ENCODE measurements at places on chromosomes 1 and 21.
A peak's percentile ranks its signal among the peaks of the same experiment; 100 is the strongest.

DNA sequence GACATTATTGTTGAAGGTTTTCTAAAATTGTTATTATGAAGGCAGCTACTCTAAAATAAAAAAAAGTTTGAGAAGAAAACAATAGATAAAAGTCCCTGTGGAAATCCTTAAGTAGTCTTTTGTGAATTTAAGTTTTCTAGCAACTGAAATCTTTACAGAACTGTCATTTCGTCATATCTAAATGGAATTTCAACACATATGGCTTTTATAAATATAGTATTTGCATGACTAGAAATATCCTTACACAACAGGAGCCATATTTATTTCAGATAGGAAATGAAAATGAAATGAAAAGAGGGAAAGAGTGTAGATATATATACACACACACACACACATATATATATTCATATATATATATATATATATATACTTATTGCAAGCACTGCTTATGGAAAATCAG is 204.7 kb upstream of the RGS18 start:
- no peak for DNase-seq

DNA sequence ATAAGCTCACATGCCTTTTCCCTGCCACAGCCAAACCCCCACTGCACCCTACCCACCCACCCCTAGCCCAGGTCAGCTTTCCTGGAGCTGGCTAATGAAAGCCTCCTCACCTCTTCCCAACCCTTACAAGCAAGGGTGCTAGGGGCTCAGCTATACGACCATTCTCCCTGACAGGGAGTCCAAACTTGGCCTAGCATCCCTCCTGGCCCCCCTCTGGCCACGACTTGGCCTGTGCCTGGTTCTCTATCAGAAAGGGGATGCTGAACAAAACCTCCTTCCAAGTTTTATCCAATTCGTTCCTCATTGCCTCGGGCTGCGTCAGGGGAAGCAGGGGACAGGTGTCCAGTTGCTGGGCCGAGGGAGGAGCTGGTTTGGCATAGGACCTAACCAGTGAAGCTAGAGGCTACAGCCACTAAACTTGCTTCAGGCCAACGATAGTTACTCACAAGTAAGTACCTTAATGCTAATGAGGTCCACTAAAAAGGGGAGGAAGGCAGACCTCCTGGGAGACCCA is 8.6 kb downstream of the TMEM81 start:
- no peak for DNase-seq

- DNase-seq: no peak
These were observed 117.2 kb downstream of the DYRK1A start for GRCh38 chr21:37483776-37484175.

DNA sequence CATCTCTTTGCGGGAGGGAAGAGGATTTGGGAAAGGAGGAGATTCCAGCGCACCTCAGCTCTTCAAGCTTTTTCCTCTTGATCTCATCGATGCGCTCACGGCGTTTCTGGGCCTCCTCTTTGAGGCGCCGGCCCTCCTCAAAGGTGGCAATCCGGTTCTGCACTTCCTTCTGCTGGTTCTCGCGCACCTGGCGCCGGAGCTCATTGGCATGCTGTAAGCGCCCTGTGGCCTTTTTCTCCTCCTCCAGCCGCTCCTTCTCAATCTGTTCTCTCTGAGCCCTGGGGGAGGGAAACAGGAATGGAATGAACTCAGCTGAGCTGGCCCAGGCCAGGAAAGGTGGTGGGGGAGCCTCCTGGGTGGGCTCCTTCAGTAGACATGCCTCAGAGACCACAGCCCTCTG is 10.4 kb upstream of the VSIG8 start:
- no peak for DNase-seq

DNA sequence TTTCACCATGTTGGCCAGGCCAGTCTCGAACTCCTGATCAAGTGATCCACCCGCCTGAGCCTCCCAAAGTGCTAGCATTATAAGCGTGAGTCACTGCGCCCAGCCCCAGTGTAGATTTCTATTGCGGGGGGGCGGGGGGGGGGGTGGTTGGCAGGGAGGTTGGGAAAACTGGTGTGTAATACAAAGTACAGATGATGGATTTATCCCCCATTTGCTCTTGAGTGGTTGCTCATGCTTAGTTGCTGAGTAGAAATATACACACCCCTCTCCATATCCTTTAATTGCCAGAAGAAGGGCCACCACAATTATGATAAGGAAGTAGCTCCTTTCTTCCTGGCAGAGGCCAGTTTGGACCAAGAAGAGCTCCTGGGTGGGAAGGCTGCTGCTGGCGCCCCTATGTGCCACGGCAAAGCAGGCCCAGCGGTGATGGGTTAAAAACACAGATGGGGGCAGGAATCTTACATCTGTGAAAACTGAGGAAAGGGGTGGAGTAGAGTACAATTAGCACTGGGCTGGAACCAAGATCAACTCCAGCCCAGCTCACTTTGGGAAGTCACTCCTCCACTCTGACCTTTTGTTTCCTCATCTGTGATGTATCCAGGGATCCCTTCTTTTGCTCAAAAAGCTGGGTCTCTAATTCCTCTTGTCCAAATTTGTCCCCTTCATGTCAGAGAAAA is 55.2 kb downstream of the MRPL37 start:
- no peak for DNase-seq

DNA sequence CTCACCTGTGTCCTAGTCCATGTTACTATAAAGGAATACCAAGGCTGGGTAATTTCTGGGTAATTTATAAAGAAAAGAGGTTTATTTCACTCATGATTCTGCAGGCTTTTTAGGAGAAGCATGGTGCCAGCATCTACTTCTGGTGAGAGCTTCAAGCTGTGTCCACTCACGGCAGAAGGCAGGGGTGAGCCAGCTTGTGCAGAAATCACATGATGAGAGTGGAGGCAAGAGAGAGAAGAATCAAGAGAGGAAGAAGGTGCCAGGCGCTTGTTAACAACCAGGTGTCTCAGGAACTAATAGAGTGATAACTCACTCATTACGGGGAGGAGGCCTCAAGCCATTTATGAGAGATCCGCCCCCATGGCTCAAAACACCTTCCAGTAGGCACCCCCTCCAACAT is 67.5 kb upstream of the CD34 start:
- DNase-seq: no peak

DNA sequence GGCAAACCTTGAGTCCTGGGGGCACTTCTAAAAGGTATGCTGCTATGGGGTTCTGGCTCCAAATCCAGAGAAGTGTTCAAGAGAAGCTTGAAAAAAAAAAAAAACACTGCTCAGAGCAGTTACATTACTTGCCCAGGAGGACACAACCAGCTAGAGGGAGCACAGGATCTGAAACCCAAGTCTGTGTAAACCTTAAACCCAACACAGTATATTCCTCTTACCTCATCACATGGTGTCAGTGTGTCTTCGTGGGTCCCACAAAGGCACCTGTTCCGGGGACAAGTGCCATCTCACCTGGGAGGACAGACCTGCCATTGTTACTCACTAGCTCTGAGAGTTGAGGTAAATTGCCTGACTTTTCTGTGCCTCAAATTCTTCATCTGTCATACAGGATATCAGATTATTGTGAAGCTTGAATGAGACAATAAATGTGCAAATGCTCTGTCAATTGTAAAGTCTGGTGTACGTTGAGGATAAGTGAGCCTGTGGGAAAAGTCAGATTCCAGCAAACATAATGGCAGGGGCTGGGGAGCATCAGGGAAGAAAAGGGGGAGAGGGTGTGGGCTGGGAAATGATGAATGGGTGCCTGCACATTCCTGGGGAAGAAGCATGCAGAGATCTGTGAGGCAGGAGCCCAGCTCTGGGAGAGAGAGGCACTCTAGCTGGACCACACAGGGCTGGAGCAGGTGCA is 170.4 kb upstream of the ZC3H12A start:
- DNase-seq: no peak

GRCh38 chr1:191579019-191579418 is 579.2 kb upstream of the RGS18 start:
- no peak for DNase-seq

DNA sequence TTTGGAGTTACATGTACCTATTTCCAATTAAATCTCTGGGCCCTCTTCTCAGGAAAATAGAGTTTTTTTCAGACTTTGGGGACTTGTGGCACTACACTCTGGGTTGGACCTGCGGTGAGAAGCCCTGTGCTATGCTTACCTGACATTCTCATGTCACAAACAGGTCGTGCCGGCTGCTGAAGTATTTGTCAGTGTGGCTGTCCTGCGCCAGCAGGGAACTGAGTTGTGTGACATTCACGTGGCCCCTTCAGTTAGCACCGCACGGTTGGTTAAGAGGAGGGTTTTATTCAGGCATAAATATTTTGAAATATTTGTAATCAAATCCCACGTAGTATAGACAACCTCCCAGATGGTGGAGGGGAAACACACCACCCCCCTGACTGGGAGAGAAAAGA is 6.3 kb upstream of the COL6A2 start:
- no peak for DNase-seq

DNA sequence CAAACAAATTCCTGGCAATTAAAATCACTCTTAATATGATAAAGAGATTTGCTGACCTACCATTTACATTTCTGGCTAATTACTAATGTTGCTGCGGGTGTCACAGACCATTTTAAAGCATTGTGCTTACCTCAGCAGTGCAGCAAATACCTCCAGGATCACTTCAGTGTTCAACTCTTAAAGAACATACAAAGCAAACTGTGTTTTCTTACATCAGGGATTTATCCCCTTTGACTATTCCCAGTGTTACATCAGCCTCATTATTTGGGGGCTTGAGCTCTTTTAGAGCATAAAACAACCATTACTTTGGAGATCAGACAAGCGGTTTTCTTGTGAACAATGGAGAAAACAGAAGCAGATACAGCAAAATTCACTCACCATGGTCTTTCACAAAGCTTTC is 185.4 kb downstream of the LYPLAL1 start:
- DNase-seq: no peak

- no peak for DNase-seq
These were observed 209.5 kb downstream of the ZP4 start for GRCh38 chr1:237681210-237681609.

DNA sequence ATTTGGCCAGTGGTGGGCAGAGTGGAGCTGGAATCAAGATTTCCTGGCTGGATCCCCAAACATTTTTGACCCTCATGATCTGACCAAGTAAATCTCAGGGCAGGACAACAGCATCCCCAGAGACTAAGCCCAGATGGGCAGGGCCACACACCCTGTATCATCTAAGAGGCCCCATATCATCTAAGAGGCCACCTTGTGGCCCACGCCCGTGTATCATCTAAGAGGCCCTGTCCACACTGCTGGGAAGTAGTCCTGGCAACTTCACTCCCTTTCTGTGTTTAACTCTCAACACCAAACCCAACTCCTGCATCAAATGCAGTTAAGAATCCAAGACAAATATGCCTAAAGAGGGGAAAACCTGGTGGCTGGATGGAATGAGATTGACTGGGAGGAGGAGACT is 81.6 kb upstream of the SSX2IP start:
- DNase-seq: no peak

DNA sequence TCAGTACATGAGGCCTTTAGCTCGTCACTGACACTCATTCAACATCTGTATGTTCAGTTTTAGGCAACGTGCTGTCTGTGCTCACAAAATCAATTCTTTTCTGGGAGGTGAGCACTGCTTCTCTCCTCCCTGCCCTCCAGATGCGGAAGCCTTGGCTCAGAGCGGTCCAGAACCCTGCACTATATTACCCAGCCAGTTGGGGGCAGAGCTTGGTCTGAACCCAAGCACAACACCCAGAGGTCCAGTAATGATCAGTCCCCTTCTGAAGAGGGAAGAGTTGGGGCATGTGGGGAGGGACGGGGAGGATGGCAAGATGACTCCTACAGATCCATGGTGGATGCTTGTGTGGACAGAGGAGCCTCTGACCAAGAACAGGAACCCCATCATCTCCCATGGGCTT is 5.6 kb upstream of the DSCAM start:
- DNase-seq: no peak

DNA sequence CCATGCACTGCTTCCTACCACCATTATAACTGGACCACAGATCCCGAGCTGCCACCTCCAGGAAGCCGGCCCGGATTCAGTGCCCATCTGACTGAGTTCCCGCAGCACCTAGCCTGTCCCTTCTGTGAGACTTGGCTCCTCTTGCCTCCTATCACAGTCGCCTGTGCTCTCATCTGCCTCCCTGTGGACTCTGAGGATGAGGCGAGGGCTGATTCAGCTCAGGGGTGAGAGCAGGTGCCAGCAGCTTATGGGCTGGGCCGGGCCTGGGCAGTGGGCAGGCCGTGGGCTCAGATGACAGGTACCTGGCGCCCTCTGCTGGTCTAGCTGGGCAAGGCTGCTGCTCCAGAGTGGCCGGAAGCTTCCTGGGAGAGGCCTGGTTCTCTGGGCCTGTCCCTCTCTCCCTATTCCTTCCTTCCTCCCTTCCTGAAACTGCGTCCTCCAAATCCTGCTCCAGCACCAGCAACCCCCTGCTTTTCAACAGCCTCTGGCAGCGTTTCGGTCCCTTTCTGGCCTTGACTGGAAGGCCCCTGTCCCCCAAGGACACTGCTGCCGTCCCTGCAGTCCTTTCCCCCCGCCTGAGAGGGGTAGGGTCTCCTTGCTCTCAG is 17.3 kb upstream of the PCSK9 start:
- DNase-seq: peak; percentile 38

DNA sequence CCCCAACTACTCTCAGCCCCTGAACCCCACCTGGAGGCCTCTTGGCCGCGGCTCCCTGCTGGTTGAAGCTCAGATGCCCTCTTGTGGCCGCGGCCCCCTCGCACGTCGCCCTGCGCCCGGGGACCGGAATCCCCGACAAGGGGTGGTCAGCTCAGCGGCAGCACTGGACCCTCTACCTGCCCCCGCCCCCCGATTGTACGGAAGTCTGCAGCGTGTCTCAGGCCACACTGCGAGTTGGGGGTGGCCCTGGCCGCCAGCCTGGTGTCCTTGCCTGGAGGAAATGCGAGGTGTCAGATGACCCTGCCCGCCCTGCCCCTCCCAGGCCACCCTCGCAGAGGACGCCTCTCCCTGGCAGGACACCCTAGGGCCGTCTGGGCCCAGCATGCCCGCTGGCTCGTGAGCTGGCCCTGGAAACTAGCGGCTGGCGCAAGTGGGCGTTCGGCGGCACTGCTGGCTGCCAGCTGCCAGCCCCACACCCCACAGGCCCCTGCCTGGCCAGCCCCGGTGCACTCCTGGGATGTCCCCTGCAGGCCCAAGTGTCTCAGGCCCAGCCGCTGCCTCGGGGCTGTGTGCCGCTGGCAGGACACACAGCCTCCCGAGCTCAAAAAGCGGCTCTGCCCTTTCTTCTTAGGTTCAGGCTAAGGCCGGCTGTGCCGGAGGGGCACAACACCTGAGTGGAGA is 60.8 kb downstream of the EDN2 start:
- DNase-seq: no peak
